ENCODE measurements at places on chromosomes 2 and 18. TPM values are rescaled to one million over a fixed set of nuclear protein-coding genes. Genes with fewer than 3 reads are reported as not detected.

The DQX1 gene
- total RNA-seq = 0.59 TPM

The NR4A2 gene
- 5.9 TPM for total RNA-seq

The KCNIP3 gene
- total RNA-seq = 2.4 TPM

The DNAH6 gene
- 0.30 TPM for total RNA-seq

DNA sequence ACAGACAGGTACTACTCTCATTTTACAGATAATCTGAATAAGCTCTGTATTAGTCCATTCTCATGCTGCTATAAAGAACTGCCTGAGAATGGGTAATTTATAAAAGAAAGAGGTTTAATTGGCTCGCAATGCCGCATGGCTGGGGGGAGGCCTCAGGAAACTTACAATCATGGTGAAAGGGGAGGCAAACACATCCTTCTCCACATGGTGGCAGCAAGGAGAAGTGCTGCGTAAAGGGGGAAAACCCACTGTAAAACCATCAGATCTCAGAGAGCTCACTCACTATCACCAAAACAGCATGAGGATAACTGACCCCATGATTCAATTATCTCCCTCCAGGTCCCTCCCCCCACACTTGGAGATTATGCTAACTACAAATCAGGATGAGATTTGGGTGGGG, 254.4 kb downstream of the KCNE4 start:
- no peak for DNase-seq

- DNase-seq = no peak
Observed at GRCh38 chr18:46274266-46274665, 170.1 kb downstream of the HAUS1 start.

GRCh38 chr2:227562581-227562980, 36.1 kb upstream of the SCYGR2 start:
- no peak for DNase-seq

GRCh38 chr2:36380624-36381481, 25.3 kb downstream of the CRIM1 start:
- DNase-seq = no peak

GRCh38 chr2:96565111-96565510, 28.6 kb downstream of the ARID5A start:
- no peak for DNase-seq

GRCh38 chr2:48213646-48214045, 307.3 kb upstream of the FBXO11 start:
- no peak for DNase-seq

GRCh38 chr18:50401295-50401694, 26.4 kb downstream of the SKA1 start:
- DNase-seq = no peak

- no peak for DNase-seq
Observed at GRCh38 chr2:18924886-18925285, 335.5 kb upstream of the NT5C1B start.

DNA sequence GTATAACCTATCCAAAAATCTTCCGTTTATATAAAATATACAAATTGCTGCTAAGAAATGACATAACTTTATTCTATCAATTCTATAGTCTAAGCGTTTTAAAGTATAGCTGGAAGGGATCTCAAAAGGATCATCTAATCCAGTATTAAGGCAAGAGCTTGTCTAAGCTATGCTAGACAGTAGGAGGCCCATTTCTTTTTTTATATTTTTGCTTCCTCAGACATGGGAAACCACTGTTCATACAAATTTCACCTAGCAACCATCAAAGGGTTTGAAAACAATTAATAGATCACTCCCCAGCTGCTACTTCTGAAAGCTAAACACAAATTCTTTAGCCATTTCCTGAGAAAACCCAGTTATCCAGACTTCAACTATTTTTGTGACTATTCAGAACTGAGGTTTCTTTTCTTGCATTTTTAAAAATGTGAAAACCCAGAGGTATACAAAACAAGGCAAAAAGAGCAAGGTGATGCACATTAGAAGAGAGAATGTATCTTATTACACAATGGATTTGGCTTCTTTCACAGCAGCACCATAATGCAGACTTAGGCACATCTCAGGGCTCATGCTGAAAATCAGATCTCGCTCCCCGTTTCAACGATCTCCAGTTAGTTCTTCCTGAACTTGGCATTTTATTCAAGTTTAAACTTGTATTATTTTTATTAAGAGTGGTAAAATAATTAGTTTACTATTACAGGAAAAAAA, 274.4 kb downstream of the LRP1B start:
- DNase-seq = no peak

DNA sequence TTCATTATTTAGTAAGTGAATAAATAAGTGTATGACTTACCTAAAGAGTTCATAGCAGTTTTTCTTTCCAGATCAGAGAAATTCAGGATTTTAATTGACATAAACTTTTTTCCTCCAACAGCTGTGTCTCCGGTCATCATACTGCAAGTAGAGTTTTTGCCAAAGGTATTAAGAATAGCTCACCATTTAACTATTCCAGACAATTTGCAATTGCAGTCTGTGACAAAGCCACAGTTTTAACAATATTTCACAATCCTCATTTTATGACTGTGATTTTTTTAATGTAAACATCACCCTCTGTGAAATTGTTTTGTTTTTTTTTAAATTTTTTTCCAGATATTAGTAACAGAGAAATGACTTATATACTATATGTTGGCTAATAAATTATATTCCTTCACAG, 199.1 kb downstream of the TRIB2 start:
- DNase-seq = no peak

GRCh38 chr2:54797307-54797706, 73.8 kb downstream of the EML6 start:
- DNase-seq = no peak

DNA sequence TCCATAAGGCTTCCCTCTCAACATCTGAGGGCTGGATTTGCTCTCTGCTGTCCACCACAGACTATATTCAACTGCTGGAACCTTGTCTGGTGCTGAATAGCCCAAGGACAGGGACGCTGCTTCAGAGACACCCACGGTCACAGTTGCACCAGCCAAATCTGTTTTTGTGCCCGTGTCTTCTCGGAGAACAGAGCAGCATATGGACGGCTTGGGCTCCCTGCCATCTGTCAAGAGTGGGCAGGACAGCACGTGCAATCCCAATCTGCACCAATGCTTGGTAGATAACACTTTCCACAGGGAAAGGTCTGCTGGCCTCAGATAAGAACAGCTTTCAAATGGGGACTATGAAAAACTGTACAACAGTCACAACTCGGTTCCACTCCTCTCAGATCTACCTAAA, 466.1 kb downstream of the TGIF1 start:
- no peak for DNase-seq

DNA sequence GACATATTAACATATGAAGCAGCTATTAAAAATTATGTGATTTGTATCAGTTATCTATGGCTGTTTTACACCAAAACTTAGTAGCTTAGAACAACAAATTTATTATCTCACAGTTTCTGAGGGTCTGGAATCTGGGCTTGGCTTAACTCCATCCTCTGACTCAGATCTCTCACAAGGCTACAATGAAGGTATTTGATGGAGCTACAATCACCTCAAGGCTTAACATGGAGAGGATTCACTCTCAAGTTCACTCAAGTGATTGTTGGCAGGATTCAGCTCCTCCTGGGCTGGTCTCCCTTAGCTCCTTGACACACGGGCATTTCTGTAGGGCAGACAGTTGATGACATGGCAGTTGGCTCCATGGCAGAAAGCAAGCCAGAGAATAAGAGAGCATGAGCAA, 133.0 kb upstream of the SLC14A2 start:
- DNase-seq = no peak

- DNase-seq = peak; percentile 82
Observed at GRCh38 chr2:76310894-76311633, 600.3 kb upstream of the GCFC2 start.

Measured in skin of body (tissue), 3 donors.